Activated T-cell treated with anti-CD3 and anti-CD28 coated beads for 4 hours (primary cell): ENCODE measurements at places on chromosomes 6 and 20.

- DNase-seq = no peak
Measured at GRCh38 chr20:58837717-58838116, 13.0 kb downstream of the GNAS-AS1 start.

- DNase-seq = no peak
Measured at GRCh38 chr6:135568379-135568778, 70.8 kb upstream of the AHI1 start.

DNA sequence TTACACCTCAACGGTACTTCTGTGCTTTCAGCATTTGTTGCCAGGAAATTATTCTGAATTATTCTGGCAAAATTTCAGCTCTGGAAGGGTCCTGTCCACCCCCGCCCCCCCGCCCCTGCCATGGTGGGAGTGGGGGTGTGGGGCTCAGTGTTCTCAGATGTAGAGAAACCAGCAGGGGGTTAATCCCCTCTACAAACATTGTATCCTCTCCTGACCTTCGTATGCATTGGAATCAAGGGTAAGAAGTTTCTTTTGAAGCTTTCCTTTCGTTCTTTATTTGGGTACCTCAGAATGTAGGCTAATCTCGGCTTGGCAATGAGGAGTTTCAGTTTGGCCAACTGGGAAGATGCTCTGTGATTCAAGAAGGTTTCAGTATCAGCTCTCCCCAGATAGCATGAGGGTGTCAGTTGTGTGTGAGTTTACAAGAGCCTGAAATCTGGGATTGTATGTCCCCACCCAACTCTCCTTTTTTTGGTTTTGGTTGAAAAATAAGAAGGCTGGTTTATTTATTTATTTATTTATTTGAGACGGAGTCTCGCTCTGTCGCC, 25.5 kb upstream of the OLIG3 start:
- no peak for DNase-seq

- DNase-seq = no peak
Measured at GRCh38 chr6:100184473-100184872, 190.4 kb upstream of the MCHR2 start.

DNA sequence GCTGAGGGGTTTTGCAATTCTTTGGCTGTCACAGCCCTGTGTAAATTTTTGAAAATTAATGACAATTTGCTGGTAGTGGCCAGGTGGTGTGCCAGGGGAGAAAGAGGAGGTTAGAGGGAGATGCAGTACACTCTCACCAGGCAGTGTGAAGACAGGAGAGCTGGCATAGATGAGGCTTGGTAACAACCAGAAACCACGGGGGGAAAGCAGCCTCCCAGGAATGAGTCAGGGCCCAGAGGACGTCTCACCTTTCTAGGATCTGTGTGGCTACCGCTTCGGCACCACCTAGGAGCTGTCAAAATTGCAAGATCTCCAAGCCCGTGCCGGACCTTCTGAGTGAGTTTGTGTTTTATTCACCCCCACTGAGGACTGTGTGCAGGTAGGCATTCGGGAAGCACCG, 171.4 kb downstream of the PACRG start:
- no peak for DNase-seq

GRCh38 chr6:97128507-97128906, 154.5 kb downstream of the MMS22L start:
- no peak for DNase-seq

DNA sequence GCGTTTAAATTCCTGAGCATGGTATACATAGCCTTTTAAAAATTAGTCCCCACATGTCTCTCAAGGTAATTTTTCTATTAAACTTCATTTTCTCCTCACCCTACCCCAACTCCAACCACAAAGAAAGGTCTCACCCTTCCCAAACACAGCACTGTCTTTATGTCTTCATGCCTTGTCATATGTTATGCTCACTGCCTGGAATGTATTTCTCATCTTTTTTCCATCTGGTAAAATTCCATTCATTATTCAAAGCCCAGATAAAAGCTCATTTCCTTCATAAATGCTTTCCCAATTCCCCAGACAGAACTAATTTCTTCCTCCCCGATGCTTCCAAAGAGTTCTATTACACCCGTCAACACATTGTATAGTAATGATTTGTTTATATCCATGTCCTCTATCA, 302.0 kb downstream of the ALDH8A1 start:
- no peak for DNase-seq

- DNase-seq = no peak
Measured at GRCh38 chr20:44849703-44850102, 35.8 kb upstream of the YWHAB start.

GRCh38 chr6:15102241-15102640, 143.6 kb upstream of the JARID2 start:
- no peak for DNase-seq
